Cardiac fibroblast (primary cell): ENCODE measurements at places on chromosomes 12 and 14.
A peak's percentile ranks its signal among the peaks of the same experiment; 100 is the strongest.

DNA sequence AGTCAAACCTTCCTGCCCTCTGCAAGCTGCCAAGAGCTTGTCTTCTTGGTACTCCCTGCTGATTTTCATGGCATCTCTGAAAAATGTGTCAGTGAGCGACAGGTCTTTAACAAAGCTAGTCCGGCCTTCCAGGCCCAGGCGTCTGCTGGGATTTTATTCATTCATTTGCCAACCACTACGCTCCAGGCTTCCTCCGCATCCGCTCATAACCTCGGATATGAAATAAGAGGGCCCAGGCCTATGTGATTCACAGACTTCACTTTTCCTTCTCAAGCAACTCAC lies 13.8 kb downstream of the TSPAN9 start:
- no peak for DNase-seq

GRCh38 chr12:116647813-116648212 lies 88.6 kb downstream of the MAP1LC3B2 start:
- DNase-seq = no peak

GRCh38 chr14:36655571-36655962 lies 6.1 kb upstream of the PAX9 start:
- DNase-seq = no peak

DNA sequence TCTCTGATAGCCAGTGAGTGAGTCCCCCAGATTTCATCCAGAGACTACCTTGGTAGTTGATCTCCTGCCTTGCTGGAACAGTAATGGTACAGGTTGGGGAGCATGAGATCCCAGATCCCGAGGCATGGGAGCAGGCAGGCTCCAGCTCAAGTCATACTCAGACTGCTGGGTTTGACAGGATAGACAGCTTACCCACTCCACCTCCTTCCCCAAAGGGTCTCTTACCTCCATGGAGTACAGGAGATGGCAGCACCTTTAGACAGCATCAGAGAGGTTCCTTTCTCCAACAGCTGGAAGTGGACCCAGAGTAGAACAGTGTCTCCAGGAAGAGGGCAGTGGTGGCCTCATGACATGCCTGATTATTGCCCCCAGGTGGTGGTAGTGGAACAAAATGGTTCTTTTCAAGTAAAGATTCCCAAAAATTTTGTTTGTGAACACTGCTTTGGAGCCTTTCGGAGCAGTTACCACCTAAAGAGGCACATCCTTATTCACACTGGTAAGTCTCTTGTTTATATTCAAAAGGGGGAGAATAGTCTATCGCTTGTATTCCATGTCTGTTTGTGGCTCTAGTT lies 4.9 kb upstream of the CSAD start:
- DNase-seq = no peak

DNA sequence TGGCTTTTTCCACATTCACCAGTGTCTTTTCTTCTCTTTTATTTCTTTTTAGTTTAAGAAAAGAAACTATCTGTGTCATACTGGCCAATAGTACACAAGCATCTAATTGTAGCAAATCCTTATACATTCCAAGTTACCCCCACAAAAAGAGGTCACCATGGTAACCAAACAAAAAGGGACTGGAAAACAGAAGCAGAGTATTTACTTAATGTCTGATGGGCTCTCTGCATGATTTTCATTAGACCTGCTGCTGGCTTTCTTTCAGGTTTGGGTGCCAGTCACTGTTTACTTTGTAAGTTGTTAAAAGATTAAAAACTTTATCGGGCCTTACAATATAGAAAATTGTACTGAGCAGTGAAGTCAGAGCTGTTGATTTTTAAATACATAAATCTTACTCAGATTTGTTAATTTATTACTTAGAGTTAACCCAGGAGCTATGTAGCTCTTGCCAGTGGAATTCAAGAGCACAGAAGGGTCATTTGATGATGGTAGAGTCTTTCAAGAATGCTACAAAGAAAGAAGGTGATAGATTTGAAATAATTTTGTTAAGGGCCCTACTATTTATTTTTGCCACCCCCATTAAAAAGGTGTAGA lies 123.9 kb downstream of the BRMS1L start:
- DNase-seq = no peak

GRCh38 chr12:32917094-32917611 lies 20.6 kb upstream of the PKP2 start:
- DNase-seq = peak; percentile 83

DNA sequence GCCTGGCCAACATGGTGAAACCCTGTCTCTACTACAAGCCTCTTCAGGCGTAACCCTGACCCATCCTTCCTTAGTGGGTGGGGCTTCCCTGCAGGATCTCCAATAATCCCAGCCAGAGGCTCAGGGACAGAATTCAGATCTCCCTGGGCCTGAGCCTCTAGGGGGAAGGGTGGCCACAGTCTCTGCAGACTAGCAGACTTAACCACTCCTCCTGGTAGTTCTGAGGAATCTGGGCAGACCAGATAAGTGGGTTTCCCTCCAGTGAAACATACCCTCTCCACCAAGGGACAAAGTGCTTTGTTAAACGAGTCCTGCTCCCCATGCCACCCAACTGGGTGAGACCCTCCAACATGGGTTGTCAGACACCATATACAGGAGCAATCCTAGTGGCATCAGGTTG lies 36.6 kb upstream of the TRIM9 start:
- no peak for DNase-seq

GRCh38 chr14:47507861-47508260 lies 167.5 kb downstream of the MDGA2 start:
- DNase-seq = no peak

GRCh38 chr14:104081261-104081835 lies 4.2 kb upstream of the ASPG start:
- no peak for DNase-seq

GRCh38 chr14:71163842-71164629 lies 256.8 kb downstream of the PCNX1 start:
- DNase-seq = no peak

DNA sequence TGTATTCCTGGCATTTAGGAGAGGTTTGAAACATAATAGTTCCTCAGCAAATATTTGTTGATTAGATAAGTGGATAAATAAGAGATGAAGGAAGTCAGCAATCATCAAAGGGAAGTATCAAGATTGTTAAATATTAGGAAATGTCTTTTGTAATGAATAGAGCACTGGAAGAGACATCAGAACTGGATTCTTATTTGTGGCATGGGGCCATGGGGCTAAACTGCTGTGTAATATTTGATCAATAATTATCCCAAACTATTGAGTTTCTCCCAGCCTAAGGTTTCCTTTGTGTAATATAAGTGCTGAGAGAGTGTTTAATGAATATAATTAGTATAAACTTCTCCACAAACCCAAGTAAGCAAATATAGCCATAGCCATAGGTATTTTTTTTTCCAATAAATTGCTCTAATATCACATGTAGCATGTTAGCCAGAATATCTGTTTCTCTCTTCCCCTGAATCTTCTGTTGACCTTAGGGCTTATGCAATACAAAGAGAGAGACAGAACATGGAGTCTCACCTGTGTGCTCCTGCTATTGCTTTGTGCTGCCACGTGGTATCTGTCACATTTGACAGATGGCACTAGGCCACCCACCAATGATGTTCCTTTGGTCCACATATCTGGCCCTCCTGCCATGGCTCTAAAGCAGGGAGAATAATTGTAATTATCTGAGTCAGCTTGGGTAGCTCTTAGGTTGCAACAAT lies 658.7 kb downstream of the SOX5 start:
- DNase-seq = no peak

DNA sequence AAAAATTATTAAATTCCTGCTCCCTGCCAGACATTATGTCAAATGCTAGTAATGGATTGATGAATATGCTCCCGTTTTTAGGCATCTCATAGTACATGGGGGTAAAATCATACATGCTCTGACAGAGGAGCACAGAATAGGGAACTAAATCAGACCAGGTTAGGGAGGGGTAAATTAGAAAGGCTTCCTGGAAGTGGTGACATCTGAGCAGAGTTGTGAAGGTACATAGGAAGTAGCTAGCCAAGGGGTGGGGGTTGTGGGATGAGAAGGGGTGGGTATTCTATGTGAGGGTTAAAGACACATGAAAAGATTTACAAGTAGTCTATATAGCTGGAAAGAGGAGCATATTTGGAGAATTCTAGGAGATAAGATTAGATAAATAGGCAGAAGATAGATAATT lies 171.7 kb upstream of the FBXO33 start:
- DNase-seq = no peak

DNA sequence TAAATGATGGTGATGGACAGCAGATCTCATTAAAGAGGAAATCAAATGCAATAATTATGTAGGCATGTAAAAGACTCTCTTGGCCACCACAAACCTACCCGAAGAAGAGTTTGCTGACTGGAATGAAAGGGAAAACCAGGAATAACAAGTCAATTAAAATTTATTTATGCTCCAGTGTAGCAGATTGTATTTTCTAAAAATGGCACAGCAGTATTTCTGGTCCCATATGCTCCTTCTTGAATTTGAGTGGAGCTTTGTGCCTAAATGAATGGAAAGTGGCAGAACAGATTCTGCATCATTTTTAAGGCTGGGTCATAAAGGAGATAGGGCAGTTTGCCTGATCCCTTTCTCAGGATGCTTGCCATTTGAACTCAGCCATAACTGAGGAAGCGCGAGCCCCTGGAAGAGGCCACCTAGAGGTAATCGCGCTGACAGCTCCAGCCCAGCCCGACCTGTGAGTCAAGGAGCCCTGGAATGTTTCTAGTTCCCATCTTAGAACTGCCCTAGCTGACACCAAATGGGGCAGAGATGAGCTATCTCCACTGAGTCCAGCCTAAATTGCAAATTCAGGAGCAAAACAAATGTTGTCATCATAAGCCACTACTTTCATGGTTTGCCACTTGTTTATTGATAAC lies 229.2 kb upstream of the TMTC1 start:
- no peak for DNase-seq

GRCh38 chr12:100868487-100868886 lies 73.9 kb downstream of the ANO4 start:
- DNase-seq = peak; percentile 6

DNA sequence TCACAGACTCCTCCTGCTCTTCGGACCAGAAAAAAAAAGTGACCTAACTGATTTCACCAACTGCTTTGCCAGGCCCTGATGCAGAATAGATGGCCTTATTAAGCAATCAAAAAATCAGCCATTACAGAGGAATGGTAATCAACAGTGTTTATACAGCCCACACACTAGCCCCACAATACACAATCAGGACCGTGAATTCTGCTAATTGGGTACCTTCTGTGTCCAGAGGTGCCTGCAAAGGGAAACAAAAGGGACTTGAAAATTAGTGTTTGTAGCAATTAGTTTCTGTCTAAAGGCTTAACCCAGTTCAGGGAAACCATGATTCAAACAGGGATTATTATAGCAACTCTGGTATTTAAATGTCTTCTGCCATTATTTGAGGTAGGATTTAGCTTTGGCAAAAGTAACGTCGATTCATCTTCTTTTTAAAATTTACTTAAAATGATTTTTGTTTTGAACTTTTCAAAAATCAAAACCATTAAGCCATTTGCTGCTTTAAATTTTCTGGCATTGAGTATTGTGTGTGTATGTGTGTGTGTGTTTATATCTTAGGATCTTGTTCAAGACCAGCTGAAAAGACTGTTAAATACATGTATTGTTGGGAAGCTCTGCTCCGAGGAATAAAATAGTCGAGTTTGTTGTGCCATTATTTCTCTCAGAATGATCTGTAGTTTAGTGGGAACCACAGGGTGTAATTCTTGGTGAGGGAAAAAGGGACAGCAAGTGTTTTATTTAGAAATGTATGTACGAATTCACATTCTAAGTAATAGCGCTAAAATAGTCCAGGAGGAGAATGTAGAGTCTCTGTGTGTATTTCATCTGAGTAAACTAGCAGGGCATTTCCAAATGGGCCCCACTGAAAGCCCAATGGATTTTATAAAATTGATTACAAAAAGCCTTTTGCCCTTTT lies 156.1 kb downstream of the PTCSC3 start:
- DNase-seq = no peak

- no peak for DNase-seq
These were observed 9.5 kb downstream of the BLTP3B start for GRCh38 chr12:100133200-100133599.

- DNase-seq = peak; percentile 90
These were observed 31.4 kb upstream of the RTRAF start for GRCh38 chr14:51957950-51958349.

GRCh38 chr12:52617403-52617785 lies 965 bp downstream of the KRT73 start:
- DNase-seq = no peak

- peak; percentile 20 for DNase-seq
These were observed 35.5 kb upstream of the STON2 start for GRCh38 chr14:81435391-81436295.

DNA sequence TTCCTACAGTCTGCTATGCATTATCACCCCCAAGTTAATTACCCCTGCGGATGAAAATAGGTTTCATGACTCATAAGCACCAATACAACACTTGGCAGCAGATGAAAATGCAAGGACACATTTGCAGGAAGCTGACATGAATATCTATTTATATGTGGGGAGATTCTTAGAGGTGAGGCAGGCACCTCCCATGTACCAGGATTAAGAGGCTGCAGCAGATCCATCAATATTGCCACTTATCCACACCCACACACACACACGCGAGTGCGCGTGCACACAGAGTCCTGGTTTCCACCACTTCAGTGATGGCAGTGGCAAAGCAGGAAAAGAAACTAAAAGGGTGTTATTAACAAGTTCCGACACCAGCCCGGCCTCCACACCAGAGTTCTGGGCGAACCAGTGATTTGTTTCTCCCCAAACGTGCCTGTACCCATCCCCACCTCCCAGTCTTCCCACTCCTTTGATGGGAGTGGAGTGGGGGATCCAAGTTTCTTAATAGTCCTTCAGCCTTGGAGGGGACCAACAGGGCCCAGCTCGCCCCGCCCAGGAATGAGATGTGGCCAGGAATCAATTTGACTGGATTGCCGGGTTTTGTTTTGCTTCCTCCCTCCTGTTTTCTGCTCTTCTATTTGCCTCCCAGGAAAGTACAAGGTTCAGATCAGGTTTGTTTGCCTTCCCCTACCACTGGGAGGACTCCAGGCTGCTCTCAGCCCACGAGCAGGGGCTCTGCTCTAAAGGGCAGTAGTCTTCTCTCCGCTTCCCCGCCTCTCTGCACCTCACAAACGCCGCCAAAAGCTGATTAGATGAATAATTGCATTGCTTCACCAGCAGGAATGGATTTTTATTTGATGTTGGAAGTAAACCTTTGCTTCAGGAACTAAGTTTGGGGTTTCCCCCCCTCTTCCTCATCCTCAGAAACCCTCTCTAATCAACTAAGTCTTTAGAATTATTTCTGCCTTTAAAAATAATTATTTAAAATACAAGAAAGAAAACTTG lies 5.2 kb downstream of the IRF2BPL start:
- peak; percentile 67 for DNase-seq

- DNase-seq = peak; percentile 17
These were observed 12.5 kb downstream of the EGLN3 start for GRCh38 chr14:33938131-33938949.

DNA sequence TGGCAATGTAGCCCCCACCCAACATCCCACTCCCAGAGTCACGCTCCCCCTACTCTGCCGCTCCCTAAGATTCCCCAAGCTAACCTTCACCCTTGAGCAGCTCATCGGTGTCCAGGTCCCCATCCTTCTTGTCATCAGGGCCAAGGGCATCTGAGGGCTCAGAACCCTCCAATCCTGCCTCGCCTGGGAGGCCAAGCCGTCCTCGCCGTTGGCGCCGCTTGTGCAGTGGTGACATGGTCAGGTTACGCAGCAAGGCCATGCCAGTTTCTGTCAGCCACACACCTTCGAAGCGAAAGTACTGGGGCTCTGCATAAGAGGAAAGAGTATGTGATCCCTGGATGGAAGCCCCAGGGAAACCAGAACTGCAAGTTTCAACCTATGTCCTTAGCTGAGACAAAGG lies 15.9 kb downstream of the KMT2D start:
- DNase-seq = no peak

GRCh38 chr14:47526591-47527244 lies 148.7 kb downstream of the MDGA2 start:
- no peak for DNase-seq
